ENCODE measurements at places on chromosomes 12 and 14. TPM values are rescaled to one million over a fixed set of nuclear protein-coding genes. Genes with fewer than 3 reads are reported as not detected.
A peak's percentile ranks its signal among the peaks of the same experiment; 100 is the strongest.

DNA sequence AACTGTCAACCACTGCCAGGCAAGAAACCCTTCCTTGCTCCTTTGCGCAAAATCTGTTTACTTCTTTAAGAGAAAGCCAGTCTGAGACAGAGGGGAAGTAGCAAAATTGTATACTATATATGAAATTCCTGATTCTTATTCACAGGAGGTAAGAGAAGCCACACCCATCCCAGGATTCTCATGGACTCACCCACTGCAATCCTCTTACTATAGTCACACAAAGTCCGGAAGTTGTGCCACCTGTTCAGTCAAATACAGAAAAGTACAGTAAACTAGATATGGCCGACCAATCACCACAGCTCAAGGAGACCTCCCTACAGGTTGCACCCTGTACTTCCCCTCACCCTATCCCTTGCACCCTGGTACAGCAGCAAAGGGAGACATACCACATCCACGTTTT is 2.9 kb downstream of the PRMT5 start:
- no peak overlapping the region for H3K4me3 ChIP-seq
- H3K4me1 ChIP-seq = peaks cover 32% of the 10 kb centered on the region
- peaks cover 24% of the 10 kb centered on the region for H3K36me3 ChIP-seq
- no peak for DNase-seq
- no peak overlapping the region for H3K27ac ChIP-seq

DNA sequence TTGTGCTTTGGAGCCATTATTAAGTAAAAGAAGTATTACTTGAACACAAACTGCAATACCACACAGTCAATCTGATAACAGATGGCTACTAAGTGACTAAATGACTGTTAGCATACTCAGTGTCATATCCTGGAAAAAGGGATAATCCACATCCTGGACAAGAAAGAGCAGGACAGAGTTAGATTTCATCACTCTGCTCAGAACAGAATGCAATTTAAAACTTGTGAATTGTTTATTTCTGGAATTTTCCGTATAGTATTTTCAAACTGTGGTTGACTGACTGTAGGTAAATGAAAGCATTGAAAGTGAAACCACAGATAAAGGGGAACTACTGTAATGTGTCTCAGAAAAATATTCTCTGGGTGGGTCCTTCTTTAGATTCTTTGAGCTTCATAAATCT is 458.8 kb downstream of the TMEM117 start:
- no peak overlapping the region for H3K4me3 ChIP-seq
- H3K27me3 ChIP-seq = no peaks in the 10 kb centered on the region
- H3K36me3 ChIP-seq = no peaks in the 10 kb centered on the region
- H3K4me1 ChIP-seq = no peaks in the 10 kb centered on the region
- DNase-seq = no peak

DNA sequence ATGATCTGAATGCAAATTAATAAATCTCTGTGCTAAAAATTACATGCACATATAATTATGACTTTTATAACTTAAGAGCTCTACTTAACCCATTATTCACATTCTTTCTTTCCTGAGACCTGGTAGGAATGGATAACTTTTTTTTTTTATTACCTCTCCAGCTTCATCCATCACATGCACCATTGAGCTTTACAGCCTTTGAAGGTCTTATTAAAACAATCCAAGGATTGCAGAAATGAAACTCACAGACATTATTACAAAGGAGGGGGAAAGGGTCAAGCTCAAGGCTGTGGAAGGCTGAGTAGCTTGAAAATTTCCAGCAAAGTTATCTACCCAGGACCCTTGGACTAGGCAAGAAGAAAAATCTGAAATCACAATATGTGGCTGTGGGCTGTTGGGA is 202.5 kb upstream of the GRIP1 start:
- DNase-seq = no peak
- H3K27me3 ChIP-seq = no peaks in the 10 kb centered on the region
- no peak overlapping the region for H3K4me3 ChIP-seq
- no peaks in the 10 kb centered on the region for H3K4me1 ChIP-seq
- no peaks in the 10 kb centered on the region for H3K36me3 ChIP-seq
- no peak overlapping the region for H3K27ac ChIP-seq

- DNase-seq = no peak
- peak overlapping the region; percentile 99 for H3K27ac ChIP-seq
- H3K4me1 ChIP-seq = peaks cover 29% of the 10 kb centered on the region
- no peaks in the 10 kb centered on the region for H3K27me3 ChIP-seq
- H3K36me3 ChIP-seq = no peaks in the 10 kb centered on the region
Observed at GRCh38 chr12:12358528-12358927, 1.6 kb downstream of the BORCS5 start.

- H3K4me3 ChIP-seq = no peak overlapping the region
- H3K4me1 ChIP-seq = peaks cover 7% of the 10 kb centered on the region
- DNase-seq = no peak
- H3K36me3 ChIP-seq = no peaks in the 10 kb centered on the region
- no peaks in the 10 kb centered on the region for H3K27me3 ChIP-seq
Observed at GRCh38 chr12:38110026-38110699, 206.4 kb upstream of the ALG10B start.

DNA sequence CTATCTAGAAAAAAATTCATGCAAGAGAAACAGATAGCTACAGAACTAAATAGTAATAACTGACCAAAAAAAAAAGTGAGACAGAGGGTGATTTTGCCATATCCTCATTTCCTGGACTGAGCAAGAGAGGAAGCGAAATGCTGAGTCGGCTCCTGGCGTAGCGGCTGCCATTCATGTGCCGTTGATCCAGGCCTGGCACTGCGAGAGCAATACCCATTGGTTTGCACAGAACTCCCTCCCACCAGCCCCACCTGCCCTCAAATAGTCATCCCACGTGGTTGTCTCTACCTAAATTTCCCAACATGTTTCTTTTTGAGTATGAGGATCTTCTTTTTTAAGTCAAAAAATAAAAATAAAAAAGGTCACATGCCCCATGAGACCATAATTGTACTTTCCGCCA is 9.4 kb upstream of the WNT5B start:
- H3K27ac ChIP-seq = no peak overlapping the region
- H3K36me3 ChIP-seq = no peaks in the 10 kb centered on the region
- no peaks in the 10 kb centered on the region for H3K27me3 ChIP-seq
- no peak for DNase-seq
- H3K4me3 ChIP-seq = no peak overlapping the region

GRCh38 chr14:60616461-60616959 is 32.8 kb downstream of the SIX1 start:
- H3K4me1 ChIP-seq = peaks cover 28% of the 10 kb centered on the region
- no peak overlapping the region for H3K27ac ChIP-seq
- no peaks in the 10 kb centered on the region for H3K27me3 ChIP-seq
- DNase-seq = no peak
- H3K36me3 ChIP-seq = no peaks in the 10 kb centered on the region

DNA sequence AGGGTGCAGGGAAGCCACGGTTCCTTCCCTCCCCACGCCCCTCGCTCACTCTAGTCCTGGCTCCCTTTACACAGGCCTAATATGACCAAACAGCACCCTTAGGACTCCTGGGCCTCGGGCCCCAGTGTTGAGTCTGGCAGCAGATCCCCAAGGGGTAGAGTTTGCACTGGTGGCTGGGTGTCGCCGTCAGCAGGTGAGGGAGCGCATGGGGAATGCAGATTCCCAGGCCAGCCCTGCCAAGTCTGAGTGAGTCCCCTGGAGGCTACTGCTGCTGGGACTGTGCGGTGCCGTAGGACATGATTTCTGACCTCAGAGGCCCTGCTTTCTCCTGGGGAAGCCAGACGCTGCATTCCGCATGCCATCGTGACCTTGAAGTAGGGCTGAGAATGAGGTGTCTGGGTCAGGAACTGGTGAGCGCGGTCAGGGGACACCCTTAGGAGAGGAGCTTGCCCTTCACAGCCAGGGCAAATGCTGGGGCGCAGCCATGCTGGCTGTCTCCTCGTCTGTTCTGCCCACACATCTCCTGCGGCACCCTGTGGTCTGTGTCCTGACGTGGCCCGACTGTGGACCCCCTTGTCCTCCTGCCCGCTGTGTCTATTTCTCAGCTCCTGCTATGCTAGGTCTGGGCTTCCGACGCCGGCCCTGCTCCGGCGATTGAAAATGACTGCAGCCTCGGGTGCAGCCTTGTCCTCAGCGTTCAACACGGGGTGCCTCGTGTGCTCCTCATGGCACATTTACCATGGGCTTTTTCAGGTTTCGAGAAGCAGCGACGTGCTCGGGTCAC is 37.6 kb upstream of the PRMT8 start:
- H3K36me3 ChIP-seq = no peaks in the 10 kb centered on the region
- no peak for DNase-seq
- H3K27ac ChIP-seq = no peak overlapping the region
- H3K4me1 ChIP-seq = no peaks in the 10 kb centered on the region
- no peaks in the 10 kb centered on the region for H3K27me3 ChIP-seq

DNA sequence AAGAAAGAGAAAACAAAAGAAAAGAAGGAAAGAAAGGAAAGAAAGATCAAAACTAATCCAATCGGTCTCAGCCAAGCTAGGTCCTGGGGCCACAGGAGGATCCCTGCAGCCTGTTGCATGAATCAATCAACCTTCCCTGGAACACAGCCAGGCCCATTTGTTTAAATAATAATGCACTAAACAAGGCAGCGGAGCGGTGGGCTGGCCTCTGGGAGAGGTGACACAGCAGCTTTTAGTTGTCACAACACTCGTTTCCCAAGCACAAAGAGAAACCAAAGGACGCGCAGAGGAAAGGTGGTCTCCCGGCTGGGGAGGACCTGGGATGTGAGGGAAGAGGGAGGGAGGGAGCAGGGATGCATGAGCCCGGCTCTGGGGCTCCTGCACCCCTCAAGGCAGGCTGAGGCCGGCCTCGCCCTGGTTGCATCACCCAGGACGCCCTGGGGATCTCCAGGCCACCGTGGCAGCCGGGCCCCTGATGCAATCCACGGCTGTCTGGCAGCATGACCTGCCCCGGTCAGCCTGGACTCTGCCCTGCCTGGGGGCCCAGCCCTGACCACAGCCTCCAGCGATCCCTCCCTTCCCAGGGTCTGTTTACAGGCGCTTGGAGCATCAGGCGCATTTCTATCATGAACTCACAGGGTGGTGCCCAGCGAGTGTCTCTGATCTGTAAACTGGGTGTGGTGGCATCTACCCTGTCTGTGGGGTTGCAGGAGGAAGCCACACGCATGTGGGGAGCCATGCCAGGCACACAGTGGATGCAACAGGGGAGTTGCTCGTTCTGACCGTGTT is 32.5 kb downstream of the MMP17 start:
- H3K36me3 ChIP-seq = no peaks in the 10 kb centered on the region
- H3K4me1 ChIP-seq = no peaks in the 10 kb centered on the region
- DNase-seq = peak; percentile 38
- no peaks in the 10 kb centered on the region for H3K27me3 ChIP-seq
- no peak overlapping the region for H3K4me3 ChIP-seq

DNA sequence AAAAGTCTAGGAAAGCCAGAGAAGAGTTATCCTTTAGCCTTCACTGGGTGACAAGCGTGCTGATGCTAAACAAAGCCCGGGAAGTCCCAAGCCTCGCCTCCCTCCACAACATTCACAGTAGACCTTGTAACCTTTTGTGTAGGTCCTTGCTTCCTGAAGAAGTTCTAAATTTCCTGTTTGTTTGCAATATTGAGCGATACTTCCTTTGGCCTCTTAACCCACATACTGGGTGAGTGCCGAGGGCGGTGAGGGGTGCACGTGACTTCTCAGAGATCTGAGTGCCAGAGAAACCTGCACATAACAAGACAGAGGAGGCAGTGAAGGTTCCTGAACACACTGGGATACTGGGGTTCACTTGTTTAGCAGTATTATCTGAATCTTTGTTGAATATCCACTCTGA is 134.3 kb downstream of the PLXNC1 start:
- no peak for DNase-seq
- H3K27me3 ChIP-seq = no peaks in the 10 kb centered on the region
- no peak overlapping the region for H3K27ac ChIP-seq
- no peaks in the 10 kb centered on the region for H3K4me1 ChIP-seq
- H3K36me3 ChIP-seq = no peaks in the 10 kb centered on the region

GRCh38 chr12:131591714-131592709 is 118.9 kb upstream of the SFSWAP start:
- no peak for DNase-seq
- no peaks in the 10 kb centered on the region for H3K36me3 ChIP-seq
- H3K27ac ChIP-seq = no peak overlapping the region
- no peaks in the 10 kb centered on the region for H3K4me1 ChIP-seq
- H3K4me3 ChIP-seq = no peak overlapping the region

DNA sequence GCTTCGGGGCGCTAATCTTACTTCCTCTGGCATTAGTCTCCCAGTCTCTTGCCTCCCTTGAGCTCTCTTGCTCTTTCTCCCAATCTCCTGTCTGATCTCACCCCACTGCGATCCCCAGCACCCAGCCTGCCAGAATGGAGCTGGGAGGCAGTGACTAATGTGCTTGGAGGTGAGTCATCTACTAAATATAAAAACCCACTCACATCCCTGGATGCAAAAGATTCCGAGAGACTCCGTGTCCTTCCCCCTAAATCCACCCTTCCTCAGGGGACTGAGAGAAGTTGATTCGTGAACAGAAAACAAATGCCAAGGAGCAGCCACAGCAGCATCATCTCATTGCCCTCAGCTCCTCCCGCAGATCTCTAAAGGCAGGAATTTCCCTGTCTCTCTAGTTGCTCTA is 45.7 kb upstream of the KCNA5 start:
- H3K27ac ChIP-seq = no peak overlapping the region
- no peak for DNase-seq
- no peaks in the 10 kb centered on the region for H3K36me3 ChIP-seq
- H3K4me3 ChIP-seq = no peak overlapping the region
- no peaks in the 10 kb centered on the region for H3K4me1 ChIP-seq

DNA sequence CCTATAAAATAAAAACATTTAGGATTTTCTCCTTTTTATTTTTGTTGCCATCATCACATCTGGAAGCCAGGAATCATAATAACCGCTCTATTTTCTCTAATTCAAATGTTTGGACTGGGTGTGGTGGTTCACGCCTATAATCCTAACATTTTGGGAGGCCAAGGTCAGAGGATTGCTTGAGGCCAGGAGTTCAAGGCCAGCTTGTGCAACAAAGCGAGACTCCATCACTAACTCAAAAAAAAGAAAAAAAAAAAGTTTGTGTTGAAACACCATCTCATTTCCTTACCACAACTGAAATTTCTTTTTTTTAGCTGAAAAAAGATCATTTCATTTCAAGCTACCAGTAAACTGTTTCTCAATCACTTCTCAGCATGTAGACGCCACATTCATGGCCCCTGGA is 8.8 kb upstream of the BAZ1A start:
- no peaks in the 10 kb centered on the region for H3K36me3 ChIP-seq
- no peaks in the 10 kb centered on the region for H3K27me3 ChIP-seq
- no peak for DNase-seq
- H3K4me1 ChIP-seq = no peaks in the 10 kb centered on the region
- no peak overlapping the region for H3K4me3 ChIP-seq

DNA sequence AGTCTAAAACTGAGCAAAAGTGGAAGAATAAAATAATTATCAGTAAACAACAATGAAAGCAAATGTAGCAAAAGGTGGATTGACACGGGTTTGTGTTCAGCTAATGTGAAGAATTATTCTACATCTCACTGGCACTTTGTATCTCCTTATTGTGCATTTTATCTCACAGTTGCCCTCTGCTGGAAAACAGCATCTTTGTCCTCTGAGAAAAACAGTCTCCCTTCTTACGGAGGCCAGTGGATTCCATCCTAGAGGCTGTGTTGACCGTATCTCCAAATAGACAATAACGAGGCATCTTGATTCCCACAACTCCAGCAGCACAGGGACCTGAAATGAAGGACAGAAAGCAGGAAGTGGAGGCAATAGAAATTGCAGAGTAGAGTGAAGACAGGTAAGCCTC is 51.3 kb upstream of the PLBD1 start:
- H3K27ac ChIP-seq = no peak overlapping the region
- H3K4me3 ChIP-seq = no peak overlapping the region

GRCh38 chr14:21215879-21216251 is 53.4 kb downstream of the HNRNPC start:
- H3K4me3 ChIP-seq = no peak overlapping the region
- peaks cover 18% of the 10 kb centered on the region for H3K36me3 ChIP-seq
- H3K27me3 ChIP-seq = no peaks in the 10 kb centered on the region
- H3K4me1 ChIP-seq = peaks cover 15% of the 10 kb centered on the region

NTF3 gene
- total RNA-seq = not detected

SOX5 gene
- total RNA-seq = 3.0 TPM

GCH1 gene
- total RNA-seq = 6.0 TPM

CLECL1 gene
- not detected for total RNA-seq

All from body of pancreas (tissue), 4 donors.